ENCODE measurements at places on chromosomes 4 and X.

DNA sequence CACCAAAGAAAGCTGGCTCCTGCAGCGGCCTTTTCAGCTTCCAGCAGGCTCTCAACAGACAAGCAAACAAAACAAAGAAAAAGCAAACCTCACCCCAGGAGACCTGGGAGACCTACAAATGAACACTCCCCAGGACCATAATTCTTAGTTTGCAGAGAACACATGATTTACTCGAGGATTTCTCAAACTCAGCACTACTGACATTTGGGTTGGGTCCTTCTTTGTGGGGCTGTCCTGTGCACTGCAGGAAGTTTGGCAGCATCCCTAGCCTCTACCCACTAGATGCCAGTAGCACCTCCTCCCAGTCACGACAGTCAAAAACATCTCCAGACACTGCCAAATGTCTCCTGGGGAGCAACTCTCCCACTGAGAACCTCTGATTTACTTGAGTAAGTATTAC lies 21.9 kb downstream of the APOO start:
- DNase-seq: no peak

DNA sequence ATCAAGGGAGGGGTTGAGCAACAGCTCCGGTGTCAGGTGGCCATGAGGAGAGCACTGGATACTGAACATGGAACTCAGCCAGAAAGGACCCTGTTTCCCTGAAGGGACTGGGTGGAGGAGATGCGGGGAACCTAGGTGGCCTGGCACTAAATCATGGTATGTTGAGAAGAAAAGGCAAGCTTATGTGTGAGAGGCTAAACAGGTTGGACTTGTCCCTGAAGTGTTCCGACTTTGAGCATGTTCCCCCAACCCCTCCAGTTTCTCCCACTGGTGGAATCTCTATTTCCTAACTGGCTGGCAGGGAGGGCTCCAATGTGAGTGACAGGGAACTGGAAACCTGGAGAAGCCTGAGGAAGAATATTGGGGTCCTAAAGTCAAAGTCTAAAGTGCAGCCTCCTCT lies 69.5 kb downstream of the PLAC1 start:
- no peak for DNase-seq

DNA sequence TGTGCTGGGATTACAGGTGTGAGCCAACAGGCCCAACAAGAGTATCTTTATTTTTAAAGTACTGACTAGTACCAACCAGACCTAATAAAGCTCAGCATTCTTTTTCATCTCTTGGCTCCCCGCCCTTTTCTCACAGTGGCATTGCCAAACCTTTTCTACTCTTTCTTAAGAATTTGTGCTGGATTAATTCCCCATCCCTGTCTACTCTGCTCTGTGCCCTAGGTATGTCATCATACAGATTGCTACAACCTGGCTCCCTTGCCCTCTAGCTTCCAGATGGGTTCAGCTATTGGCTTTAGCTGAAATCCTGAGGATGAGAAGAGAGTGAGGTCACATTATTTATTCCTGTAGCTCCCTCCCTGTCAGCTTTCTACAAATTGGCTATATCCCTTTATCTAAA lies 34.9 kb upstream of the CCNI start:
- DNase-seq: no peak

DNA sequence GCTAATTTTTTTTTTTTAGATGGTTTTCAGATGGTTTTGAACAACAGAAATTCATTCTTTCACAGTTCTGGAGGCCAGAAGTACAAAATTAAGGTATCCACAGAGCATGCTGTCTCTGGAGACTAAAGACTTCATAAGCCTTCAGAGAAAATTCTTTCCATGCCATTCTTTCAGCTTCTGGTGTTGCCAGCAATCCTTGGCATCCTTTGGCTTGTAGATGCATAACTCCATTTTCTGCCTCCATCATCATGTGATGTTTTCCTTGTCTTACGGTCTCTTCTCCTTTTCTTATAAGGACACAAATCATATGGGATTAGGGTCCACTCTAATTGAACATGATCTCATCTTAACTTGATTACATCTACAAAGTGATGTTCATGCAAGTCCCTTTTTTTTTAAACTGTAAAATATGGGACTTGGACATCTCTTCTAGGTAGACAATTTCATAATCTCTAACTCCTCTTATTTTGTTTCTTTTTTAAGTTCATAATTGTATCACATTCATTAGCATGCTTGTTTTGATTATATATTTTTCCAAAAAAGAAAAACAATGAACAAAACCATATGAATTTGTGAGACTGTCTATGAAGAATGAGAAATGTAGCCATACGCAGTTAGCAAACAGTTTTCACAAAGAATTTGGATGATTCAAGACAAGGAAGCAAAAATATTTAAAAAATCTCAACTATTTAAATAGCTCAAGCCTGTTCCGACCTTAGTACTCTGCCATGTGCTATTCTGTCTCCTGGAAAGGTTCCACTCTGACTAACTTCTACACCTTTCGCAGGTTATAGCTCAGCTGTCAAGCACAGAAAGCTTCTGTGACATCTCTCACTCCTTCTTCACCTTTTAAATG lies 53.1 kb upstream of the GIMD1 start:
- no peak for DNase-seq

- no peak for DNase-seq
Observed at GRCh38 chr4:69522554-69522953, 26.8 kb upstream of the UGT2B4 start.

- no peak for DNase-seq
Observed at GRCh38 chr4:15007201-15007600, 4.9 kb downstream of the CPEB2 start.

- no peak for DNase-seq
Observed at GRCh38 chrX:134377537-134377936, 82.4 kb upstream of the HPRT1 start.

- no peak for DNase-seq
Observed at GRCh38 chr4:40212674-40213527, 16.1 kb downstream of the RHOH start.

DNA sequence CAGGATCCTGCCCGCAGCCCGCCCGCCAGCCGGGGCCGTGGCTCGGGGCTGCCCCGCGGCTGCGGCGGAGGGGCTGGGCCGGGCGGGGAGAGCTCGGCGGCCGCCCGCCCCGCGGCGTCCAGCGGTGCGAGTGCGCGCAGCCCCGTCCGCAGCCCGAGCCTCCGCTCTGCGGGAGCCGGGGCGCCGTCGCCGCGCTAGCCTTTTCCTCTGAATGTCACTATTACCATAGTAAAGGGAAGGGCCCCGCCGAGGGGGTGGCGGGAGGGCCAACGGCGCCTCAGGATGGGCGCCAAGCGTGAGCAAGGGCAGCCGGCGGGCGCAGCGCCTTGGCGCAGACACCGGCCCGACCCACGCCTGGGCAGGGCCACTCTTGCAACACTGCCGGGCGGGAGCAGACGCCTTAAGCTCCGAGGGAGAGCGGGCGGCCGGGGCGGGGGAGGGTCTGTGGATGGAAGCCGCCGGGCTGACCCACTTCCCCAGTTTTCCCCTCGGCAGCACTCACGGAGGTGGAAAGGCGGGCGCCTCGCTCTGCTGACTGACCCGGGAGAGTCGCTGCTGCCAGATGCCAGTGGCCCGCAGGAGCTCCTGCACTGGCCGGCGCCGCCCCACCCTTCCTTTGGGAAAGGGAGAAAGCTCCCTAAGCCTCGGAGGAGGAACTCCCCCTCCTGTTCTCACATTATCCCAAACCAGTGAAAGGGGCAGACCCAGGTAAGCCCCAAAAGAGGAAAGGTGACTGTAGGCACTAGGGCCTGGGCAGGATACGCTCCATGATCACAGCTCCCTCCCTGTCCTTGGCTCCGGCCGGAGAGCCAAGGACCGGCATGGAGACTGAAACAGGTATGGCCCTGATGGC lies 329.4 kb downstream of the HNRNPD start:
- DNase-seq: no peak

DNA sequence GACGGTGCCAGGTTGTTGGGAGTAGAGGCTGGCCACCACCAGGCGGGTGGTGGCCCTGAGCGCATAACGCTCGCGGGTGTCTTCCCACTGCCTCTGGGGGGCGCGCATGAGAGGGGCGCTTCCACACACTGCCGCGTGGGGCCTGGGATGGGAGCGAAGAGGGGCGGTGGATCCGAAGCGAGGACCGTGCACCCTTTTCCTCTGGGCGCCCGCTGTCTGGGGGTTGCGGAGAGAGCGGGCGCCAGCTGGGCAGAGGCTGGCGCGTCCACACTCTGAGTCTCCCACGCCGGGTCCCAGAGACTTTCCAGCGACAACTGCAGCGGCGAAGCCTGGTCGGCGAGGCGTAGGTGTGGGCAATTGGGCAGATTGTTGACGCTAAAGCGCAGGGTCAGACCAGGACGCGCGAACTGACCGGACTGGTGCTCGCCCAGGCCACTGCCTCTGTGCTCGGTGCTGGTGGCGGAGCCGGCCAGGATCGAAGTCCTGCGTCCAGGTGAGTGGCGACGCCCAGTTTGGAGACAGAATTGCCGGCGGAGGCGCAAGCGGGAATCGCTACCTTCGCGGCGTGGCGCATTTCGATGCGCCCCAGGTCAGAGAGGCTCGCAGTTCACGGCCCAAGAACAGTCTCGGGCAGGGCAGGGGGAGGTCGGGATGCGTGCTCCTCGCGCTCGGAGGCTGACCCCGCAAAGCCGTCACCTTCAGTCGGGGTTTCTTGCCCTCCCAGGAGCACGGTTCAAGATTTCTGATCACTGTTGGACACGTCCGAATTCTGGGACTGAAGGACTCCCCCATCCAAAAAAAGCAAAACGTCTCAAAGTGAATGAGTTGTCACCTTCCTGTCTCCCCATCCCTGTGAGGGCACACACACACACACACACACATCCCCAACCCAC lies 2.6 kb upstream of the HMX1 start:
- no peak for DNase-seq

DNA sequence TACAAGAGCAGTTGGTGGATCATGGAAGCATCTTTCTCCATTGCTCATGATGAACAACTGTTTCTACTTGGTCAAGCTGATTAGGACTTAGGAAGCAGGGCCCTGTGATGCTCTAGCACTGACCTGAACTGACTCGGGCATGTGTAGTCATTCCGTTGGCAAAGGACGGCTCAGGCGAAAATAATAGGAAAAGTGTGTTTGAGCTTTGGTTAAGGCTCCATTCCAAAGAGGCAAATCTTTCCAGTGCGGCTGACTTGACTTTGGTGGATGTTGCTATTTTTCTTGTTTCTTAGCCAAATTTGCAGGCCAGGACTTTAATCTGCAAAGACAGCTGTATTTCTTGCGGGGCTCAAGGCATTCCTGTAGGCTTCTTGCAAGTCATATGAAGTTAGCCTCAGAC lies 39.5 kb downstream of the ZNF518B start:
- DNase-seq: no peak

GRCh38 chrX:14412686-14413085 lies 116.7 kb upstream of the GLRA2 start:
- no peak for DNase-seq

- no peak for DNase-seq
Observed at GRCh38 chr4:102511830-102512605, 10.9 kb downstream of the NFKB1 start.

GRCh38 chrX:19604375-19604774 lies 89.1 kb upstream of the MAP3K15 start:
- DNase-seq: no peak

GRCh38 chrX:39760930-39761329 lies 336.8 kb downstream of the BCOR start:
- no peak for DNase-seq

DNA sequence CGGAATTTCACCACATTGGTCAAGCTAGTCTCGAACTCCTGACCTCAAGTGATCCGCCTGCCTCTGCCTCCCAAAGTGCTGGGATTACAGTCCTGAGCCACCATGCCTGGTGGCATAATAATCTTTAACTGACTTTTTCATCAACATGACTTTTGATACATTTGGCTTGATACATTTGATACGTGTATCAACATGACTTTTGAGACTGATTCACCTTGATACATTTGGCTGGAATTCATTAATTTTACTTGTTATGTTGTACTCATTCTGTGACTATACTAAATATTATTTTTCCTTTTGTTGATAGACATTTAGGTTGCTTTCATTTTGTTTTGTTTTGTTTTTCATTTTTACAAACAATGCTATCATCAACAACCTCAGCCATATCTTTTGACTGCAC lies 6.3 kb downstream of the TMEM154 start:
- no peak for DNase-seq

GRCh38 chr4:27861802-27862201 lies 1001.2 kb downstream of the STIM2 start:
- no peak for DNase-seq

DNA sequence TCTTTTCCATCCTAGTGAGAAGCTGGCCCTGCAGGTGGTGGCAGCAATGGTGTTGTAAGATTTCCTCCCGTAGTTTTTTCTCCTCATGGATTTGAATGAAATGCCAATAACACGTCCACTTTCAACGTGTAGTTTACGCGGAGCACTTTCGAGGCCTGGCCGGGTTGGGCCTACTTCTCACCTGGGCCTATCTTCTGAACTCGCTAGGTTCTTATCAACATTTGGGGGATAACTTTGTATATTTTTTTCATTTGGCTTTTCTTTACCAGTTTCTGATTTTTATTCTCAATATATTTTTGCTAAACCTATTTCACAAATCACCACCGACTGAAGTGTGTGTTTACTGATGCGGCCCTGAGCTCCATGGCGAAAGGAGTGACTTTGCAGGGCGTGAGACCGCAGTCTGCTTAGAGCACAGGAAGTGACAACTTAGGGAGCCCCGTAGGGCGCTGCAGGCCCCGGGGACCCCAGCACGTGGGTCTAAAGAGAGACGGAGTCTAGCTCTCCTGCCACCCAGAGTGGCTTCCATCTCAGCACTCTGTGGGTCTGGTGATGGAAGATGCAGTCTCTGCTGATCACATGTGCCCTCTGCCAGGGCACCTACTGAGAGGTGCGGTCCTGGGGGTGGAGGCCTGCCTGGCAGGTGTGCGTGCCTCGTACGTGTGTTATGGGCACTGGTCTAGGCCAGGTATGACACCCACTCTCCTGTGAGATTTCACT lies 29.1 kb downstream of the NELFA start:
- DNase-seq: no peak

GRCh38 chr4:472881-473569 lies 25.9 kb downstream of the ZNF721 start:
- no peak for DNase-seq

GRCh38 chr4:22978656-22979055 lies 285.9 kb downstream of the GBA3 start:
- DNase-seq: no peak

- no peak for DNase-seq
Observed at GRCh38 chr4:37542706-37543105, 143.5 kb downstream of the RELL1 start.
